Kidney (tissue), 22 donors: ENCODE measurements at places on chromosomes 5 and 9. TPM values are rescaled to one million over a fixed set of nuclear protein-coding genes. Genes with fewer than 3 reads are reported as not detected.

DNA sequence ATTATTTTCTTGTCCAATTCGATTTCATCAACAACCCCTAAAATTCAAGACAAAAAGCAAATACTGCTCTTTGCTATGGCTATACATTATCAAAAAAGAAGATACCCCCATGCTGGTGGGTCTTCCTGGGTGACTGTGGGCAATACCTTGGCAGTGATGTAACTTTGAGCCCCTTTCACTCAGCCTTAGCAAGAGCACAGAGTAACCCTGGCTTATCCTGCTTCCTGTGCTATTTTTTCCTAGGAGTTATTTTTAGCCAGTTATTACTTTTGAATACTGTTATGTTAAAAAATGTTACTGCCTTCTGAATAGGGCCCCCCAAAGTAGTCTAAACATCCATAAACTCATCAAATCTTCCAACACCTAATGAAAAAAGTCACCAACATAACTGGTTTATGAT lies 145.6 kb upstream of the TSLP start:
- DNase-seq: no peak

- DNase-seq: no peak
Observed at GRCh38 chr9:95406121-95406520, 88.6 kb upstream of the FANCC start.

- DNase-seq: no peak
Observed at GRCh38 chr9:116162241-116162781, 8.7 kb downstream of the PAPPA start.

DNA sequence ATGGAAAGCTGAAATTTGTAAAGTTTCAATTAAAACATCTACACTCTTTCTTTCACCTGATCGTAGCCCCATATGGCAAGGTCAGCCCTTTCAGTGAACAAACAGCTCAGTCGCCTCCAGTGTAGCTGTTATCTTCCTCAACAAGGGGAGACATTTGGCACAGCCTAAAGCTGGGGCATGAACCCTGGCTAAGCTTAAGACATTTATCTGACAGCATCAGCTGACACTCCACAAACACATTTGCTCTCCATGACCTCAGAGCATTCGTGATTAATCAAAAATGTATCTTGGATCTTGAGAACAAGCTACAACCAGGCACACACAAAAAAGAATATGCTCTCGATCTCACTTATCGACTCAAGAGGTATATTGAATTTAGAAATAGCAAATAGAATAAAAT lies 67.3 kb downstream of the POU5F2 start:
- DNase-seq: no peak

DNA sequence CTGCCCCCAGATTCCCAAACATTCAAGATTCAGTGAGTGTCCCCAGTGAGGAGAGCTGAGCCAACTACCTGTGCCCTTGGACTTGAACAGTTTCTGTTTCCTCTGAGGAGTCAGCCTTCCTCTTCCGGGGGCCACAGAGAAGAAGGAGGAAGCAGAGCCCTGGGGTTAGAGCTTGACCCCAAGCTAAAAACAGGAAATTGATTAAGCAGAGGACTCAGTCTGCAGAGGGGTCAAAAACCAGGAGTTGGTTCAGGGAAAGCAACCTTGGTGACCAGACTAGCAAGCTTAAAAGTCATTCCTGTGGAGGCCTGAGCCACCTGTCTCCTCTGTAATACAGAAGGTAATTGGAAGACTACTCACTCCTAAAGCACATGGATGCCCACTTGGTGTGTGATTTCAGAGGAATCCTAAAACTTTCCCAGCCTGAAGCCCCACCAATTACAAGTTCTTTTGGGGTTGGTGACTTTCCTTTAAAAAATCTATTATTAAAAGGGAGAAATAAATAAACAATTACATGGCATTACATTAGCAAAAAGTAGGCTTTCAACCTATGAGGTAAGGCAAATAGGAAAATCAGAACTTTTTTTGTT lies 64.2 kb upstream of the SELENOP start:
- no peak for DNase-seq

DNA sequence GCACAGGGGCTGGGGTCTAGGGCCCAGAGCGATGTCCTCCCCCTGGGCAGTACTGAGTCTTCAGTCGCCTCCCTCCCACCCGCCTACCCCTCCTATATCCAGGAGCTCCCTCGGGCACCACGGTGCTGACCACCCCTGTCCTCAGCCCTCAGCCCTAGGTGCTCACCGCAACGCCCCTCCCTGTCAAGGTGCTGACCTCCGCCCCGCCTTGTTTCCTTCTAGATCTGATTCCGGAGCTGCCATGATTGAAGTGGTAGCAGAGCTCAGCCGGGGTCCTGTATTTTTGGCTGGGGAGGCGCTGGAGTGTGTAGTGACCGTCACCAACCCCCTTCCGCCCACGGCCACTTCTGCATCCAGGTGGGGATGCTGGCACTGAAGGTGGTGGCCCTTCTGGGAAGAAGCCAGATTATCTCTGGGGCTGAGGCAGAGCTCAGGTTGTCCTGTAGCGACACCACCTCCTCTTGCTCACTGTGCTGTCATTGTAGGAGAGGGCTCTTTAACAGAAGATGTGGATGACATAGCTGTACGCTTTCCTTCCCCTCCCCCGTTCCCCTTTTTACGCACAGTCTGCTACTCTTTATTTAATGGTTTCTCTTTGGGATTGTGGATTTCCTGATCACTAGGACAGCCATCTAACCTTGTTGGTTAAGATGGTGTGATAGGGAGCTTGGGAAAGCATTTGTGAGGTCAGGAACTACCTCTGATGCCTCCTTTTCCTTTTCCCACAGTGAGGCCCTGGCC lies 598 bp downstream of the RGP1 start:
- peak; percentile 76 for DNase-seq

- DNase-seq: peak; percentile 8
Observed at GRCh38 chr9:7844242-7844641, 44.7 kb upstream of the DMAC1 start.

DNA sequence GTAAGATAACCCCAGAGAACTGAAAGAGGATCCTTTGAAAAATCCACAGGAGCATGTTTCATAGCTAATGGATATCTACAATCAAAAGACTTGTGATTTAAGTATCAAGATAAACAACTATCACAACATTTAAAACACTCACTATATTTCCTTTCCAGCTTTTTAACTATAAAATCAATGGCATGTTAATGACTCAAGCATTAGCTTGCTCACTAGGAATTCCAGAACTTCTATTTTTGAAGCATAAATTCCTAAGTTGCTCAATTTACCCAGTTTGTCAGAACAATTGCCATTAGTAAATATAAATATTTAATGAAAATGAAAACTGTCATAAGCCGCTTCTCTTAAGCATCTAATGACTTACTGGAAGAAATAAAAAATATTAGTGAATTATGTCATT lies 355.3 kb downstream of the PRELID2 start:
- no peak for DNase-seq

- DNase-seq: peak; percentile 20
Observed at GRCh38 chr5:15806613-15807012, 306.6 kb downstream of the FBXL7 start.

- peak; percentile 4 for DNase-seq
Observed at GRCh38 chr5:40098313-40098712, 581.4 kb upstream of the PTGER4 start.

PCDHB10 gene
- total RNA-seq: 2.3 TPM

ABO gene
- total RNA-seq: 29.0 TPM

PCDHA12 gene
- 5.2 TPM for total RNA-seq

ELAVL2 gene
- 0.35 TPM for total RNA-seq

CCL27 gene
- total RNA-seq: not detected
